MV-4-11 (cell line): ENCODE measurements at places on chromosomes 12 and 14.

GRCh38 chr12:116280595-116281290 lies 3.2 kb upstream of the MED13L start:
- DNase-seq, result peak; percentile 90

GRCh38 chr12:127284870-127285431 lies 982.0 kb upstream of the TMEM132C start:
- peak; percentile 55 for DNase-seq

GRCh38 chr12:2161473-2161872 lies 108.7 kb downstream of the CACNA1C start:
- DNase-seq, result no peak

DNA sequence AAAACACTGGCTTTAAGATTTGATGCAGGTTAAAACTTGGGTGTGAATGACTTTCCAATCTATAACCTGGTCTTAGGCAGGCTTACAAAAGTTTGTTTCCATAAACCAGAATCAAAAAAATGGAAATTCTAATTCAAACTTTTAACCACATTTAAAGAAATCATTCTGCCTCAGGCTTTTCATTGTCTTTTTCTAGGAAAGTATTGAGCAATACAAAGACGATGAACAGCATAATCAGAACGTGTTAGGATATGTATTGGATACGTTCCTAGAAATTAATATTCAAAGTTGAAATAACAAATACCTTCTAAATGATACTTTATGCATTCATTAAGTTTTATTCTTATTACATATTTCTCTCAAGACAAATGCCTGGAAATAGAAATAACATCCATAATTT lies 172.9 kb downstream of the CEP128 start:
- DNase-seq, result no peak

DNA sequence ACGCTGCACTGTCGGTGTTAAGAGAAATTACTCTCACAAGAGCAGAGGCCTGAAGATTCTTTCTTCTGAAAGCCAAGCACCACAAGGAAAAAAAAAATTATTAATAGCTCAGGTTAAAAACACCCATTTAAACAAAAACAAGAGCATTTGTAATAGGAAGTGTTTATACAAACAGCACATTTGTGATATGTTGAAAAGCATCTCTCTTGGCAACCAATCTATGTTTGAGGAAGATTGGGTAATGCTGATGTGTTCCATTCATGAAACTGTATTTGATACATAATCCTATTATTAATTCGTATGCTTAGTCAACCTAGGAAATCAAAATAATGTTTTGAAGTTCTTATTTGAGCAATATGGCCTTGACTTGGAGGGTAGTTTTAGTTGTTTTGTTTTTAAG lies 36.5 kb downstream of the SSPN start:
- DNase-seq, result no peak

- DNase-seq, result peak; percentile 92
Measured at GRCh38 chr14:60242429-60242828, 6.6 kb upstream of the PPM1A start.

DNA sequence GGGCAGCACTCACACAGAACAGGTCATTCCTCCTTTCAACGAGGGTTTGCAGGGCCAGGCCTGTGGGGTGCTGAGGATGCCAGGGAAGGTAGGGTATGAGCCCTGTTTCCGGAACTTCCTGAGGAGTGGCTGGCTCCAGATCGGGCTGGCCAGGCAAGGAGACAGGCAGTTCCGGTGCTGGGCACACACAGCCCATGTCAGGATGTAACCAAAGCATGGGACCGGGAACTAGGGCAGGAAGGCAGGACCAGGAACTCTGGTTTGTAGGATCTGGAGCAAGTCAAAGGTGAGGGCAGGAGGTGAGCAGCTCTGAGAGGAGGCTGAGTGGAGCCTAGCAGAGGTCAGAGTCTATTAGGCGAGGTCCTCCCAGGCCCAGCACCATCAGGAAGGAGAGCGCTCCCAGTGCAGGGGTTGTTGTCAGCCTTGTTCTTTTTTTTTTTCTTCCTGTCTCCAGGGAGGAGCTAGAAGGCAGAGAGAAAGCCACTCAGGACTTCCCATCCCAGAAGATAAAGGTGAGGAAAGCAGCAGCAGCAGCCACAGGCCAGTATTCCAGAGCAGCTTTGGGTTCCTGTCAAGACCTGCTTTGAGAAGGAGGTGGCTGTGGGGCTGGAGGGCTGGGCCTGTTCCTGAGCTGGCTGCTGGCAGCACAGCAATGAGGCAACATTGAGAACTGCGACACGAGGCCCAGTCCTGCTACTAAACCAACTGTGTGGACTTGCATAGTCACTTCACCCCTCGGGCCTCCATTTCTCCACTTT lies 49.0 kb upstream of the PTGR2 start:
- no peak for DNase-seq

GRCh38 chr14:92551044-92551841 lies 37.7 kb downstream of the RIN3 start:
- DNase-seq, result peak; percentile 66

GRCh38 chr14:89957376-89957775 lies 1.6 kb downstream of the TDP1 start:
- no peak for DNase-seq

DNA sequence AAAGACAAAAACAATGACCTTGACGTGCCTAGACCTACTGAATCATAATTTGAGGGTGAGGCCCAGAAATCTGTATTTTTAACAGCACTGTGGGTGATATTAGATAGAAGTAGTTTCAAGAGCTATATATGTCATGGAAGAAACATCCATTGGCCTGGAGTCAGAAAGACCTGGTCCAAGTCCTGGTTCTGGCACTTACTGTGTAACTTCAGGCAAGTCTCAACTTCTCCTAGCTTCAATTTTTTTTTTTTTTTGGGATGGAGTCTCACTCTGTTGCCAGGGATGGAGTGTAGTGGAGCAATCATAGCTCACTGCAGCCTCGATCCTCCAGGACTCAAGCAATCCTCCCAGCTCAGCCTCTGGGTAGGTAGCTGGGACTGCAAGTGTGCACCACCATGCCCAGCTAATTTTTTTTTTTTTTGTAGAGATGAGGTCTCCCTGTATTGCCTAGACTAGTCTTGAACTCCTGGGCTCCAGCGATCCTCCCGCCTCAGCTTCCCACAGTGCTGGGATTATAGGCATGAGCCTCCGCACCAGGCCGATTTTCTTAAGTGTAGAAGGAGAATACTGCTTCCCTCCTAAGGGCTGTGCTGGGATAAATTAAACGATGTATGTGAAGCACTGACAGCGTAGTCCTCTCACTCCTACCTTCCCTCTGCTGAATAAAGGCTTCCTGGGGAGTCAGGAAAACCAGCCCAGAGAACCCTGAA lies 14.3 kb upstream of the GPX2 start:
- DNase-seq, result no peak
